ENCODE measurements at places on chromosomes 3 and 15.

GRCh38 chr3:8562081-8562595, 60.5 kb downstream of the LMCD1 start:
- no peak for DNase-seq

DNA sequence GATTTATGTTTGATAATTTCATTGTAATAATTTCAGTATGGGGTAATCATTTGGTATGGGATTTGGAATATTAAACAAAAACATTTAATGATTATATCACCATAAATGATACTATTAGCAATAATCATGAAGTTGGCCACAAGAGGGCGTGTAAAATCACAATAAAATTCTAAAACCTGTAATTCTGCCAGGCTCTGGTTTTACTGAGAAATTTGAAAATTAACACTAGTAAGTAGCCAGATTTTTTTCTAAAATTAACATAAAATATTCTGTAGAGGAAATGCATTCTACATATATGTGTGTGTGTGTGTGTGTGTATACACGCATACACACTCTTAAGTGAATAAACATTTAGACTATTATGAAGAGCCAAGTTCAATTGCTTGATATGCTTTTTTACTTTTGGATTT, 40.5 kb downstream of the FEZF2 start:
- DNase-seq, result no peak

DNA sequence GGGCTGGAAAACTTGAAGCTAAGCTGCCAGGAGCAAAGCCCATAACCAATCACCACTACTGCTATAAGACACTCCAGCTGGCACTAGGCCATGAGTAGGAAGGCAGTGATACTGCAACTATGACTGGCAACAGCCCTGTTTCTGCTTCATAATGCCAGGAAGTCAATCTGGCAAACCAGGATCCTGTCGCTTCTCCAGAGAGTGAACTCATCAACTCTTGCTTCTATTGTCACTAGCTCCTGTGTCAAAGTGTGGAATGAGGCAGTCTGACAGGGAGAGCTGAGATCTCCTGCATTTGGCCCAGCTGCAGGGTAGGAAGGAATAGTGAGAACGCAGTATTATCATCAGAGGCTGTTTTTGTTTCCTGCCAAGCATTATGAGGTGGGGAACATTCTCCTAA, 105.3 kb downstream of the CTNNB1 start:
- no peak for DNase-seq

DNA sequence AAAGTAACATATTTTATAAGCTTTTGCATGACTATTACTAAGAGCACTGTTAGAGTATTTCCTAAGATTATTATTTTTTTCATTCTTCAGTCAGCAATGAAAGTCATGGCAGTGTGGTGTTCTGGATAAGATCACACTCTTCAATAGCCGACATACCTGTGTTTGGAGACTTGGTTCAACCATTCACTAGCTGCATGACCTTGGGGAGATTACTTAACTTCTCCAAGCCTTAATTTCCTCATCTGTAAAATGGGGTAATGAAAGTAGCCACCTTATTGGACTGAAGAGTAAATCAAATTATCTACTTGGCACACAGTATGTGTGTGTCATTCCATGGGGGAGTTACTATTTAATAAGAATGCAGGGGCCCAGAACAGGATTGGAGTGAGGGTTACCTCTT, 24.5 kb upstream of the PCOLCE2 start:
- no peak for DNase-seq

DNA sequence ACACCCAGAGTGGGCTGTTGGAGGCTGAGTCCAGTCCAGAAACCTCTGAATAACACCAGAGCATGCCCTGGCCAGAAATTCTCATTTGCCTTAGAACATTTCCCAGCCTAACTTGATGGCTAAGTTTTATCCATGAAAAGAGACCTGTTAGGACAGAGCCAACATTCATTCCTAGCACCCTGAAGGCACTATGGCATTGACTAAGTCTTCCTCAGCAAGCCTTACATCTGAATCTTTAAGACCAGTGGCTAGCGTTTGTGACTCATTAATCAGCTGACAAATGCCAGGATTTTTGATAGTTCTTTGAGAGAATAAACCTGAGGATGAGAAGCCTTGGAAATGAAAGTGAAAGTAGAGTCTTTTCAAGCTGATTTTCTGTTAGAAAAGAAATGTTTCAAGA, 1087.1 kb upstream of the ALCAM start:
- no peak for DNase-seq

- DNase-seq, result no peak
Observed at GRCh38 chr3:139113231-139113992, 68.7 kb upstream of the PRR23C start.

- no peak for DNase-seq
Observed at GRCh38 chr3:29236146-29236840, 44.6 kb upstream of the RBMS3 start.

GRCh38 chr3:99845999-99846398, 28.3 kb downstream of the CMSS1 start:
- DNase-seq, result no peak

GRCh38 chr15:101498717-101499480, 9.4 kb upstream of the PCSK6 start:
- no peak for DNase-seq

- DNase-seq, result no peak
Observed at GRCh38 chr3:6088433-6088832, 772.5 kb upstream of the GRM7 start.

- DNase-seq, result no peak
Observed at GRCh38 chr3:1139071-1139470, 46.2 kb downstream of the CNTN6 start.

- no peak for DNase-seq
Observed at GRCh38 chr3:121517953-121518655, 27.7 kb downstream of the POLQ start.

Data from stimulated activated CD8-positive, alpha-beta memory T cell treated with anti-CD3 and anti-CD28 coated beads, Interleukin-4, amount 100 ng/mL, for 1 hour (primary cell).